ELF-1 (cell line): ENCODE measurements at places on chromosomes 6 and 20.

GRCh38 chr6:21772477-21772876 is 178.9 kb downstream of the SOX4 start:
- no peak for DNase-seq

DNA sequence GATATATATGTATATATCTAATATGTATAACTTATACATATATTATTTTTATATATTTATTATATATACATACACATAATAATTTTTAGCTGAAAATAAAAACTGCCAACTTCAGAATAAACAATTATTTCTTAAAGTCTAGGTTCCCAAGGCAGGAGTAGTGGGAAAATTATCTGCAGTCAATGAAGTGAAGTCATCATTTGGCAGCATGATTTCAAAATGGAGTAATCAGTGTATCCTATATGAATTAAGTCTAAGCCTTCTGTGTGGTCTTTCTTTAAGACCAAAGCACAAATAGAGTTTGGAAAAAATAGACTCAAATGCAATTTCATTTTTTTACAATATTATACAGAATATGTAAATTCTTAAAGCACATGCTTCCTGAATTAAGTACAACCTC is 251.0 kb downstream of the SAMD5 start:
- no peak for DNase-seq

GRCh38 chr20:58905236-58905635 is 52.7 kb downstream of the GNAS start:
- DNase-seq: no peak

- peak; percentile 27 for DNase-seq
These were observed 45.5 kb upstream of the SUPT3H start for GRCh38 chr6:45423111-45423823.

DNA sequence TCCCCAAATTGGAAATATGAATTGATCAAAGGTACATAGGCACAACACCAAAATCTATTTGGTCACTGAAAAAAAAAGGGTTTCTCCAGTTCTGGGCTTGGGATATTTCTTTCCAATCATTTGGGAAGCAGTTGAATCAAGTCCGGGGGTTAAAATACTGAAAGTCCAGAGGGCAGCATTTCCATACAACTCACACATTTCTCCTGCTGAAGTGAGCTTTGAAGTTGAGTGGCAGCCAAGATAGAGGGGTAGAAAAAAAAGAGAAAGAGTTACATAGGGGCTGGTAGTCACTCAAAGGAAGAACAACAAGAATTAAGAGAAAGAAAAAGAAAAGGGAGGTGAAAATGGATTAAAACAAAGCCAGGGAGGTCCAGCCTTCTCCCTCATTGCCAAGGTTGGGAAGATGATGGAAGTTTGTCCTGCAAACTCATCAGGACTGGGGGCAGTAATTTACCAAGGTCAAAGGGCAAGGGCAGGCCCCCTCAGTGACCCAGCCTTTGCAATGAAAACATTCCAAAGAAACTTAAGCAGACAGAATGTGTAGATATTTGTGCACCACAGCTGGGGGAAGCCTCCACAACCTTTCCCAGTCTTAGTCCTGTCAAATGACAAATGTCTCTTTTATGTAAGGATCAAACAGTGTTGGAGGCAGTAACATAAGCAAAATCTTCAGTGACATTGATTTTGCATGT is 525.3 kb upstream of the JARID2 start:
- no peak for DNase-seq

DNA sequence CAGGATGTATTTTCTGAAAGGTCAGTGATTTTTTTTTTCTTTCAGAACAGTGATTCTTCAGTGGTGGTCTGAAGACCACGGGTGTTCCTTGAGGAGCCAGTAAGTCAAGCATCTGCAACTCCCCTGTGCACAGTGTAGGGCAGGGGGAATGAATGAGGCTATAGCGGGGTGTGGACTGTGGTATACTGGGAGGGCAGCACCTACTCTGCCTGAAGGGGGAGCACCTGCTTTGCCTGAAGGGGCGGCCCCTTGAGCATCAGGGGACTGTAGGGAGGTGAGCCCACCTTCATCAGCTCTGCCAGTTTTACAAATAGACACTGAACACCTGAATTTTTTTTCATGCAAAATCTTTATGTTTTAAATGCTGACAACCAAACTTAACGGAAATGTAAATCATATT is 77.5 kb upstream of the RIPOR2 start:
- DNase-seq: no peak

GRCh38 chr20:63732118-63733095 is 4.1 kb upstream of the LIME1 start:
- DNase-seq: no peak

DNA sequence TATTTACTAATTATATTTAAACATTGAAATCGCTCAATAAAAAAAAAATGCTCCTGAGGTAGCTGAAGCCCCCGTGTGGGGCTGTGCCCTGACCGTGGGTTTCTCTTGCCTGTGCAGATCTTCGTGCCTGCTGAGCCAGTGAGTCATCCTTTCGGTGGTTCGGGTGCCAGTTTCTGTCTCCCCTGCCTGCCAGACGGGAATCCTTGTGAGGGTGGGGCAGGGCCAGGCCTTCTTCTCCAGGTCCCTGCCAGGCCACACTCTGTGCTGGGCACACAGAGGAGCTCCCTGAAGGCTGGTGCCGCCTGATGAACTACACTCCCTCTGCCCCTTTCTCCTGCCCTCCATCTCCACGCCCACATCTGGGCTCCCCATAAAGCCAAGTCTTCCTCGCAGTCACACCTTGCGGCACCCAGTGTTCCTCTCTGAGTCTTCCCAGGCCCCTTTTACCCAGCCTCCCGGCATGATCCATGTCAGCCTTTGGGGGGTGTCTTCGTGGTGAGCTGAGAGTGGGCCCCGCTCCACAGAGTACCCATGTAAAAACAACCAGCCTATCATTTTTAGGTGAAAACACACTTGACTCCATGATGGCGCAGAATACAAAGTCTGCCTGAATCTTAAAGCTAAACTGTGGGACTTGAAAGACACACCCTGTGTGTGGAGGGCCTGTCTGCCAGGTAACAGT is 19.3 kb downstream of the FGD2 start:
- no peak for DNase-seq

DNA sequence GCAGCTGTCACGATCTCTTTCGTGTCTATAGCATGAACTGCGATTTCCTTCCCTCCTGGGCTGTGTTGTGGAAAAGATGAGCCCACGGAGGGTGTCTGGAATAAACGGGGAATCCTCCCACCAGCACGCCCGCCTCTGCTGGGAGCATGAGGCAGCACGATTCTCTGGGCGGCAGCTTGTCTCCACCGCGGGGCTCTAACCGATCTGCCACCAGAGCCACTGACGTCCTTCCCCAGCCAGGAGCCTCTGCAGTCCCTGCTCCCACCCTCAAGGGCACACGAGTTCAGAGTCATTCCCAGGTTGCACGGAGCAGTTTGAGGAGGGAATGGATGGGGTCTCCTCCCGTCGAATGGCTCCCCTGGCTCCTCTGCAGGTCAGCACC is 197.6 kb downstream of the DLL1 start:
- DNase-seq: no peak

GRCh38 chr6:34491091-34491430 is 25.2 kb downstream of the PACSIN1 start:
- no peak for DNase-seq

DNA sequence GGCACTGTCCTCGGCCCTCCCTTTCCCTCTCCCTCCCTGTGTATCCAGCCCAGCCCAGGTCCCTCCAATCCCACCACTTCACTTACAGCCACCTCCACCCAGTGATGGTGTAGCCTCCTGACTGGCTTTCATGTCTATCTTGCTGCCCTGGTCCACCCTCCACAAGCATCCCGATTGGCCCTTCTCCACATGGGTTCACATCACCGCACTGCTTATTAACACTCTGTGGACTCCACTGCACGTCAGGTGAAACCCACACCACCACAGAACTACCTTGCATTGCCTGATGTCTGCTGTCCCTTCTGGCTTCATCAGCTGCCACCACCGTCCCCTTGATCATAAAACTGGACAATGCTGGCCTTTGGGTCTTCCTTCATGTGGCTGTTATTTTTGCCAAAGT is 220.4 kb upstream of the ARID1B start:
- no peak for DNase-seq

- DNase-seq: no peak
These were observed 664 bp upstream of the ACTR5 start for GRCh38 chr20:38747495-38748096.

- no peak for DNase-seq
These were observed 84.6 kb upstream of the PROKR2 start for GRCh38 chr20:5401277-5401875.

DNA sequence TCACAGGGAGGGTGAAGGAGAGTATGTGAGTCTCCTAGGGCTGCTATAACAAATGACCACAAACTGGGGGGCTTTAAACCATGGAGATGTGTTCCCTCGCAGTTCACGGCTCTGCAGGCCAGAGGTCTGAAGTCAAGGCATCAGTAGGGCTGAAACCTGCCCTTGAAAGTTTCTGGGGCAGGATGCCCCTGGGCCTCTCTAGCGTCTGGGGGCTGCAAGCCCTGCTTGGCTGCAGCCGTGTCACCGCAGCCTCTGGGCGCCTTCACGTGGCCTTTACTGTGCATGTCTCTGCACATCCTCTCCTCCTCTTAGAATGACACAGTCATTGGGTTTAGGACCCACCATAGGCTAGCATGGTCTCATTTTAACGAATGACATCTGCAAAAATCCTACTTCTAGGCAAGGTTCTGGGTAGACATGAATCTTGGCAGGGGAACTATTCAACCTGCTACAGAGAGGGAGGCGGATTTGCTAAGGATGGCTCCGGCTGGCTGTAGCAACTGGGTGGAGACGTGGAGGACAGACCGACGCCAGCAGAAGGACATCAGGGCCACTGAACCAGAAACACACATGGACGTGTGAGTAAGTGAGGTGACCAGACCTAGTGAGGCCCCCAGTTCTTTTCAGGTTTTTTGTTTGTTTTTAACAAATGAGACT is 58.6 kb downstream of the PHACTR3 start:
- DNase-seq: no peak

- no peak for DNase-seq
These were observed 71.2 kb downstream of the ASXL1 start for GRCh38 chr20:32429343-32429742.

- DNase-seq: no peak
These were observed 13.3 kb upstream of the ENPP5 start for GRCh38 chr6:46184114-46184513.

DNA sequence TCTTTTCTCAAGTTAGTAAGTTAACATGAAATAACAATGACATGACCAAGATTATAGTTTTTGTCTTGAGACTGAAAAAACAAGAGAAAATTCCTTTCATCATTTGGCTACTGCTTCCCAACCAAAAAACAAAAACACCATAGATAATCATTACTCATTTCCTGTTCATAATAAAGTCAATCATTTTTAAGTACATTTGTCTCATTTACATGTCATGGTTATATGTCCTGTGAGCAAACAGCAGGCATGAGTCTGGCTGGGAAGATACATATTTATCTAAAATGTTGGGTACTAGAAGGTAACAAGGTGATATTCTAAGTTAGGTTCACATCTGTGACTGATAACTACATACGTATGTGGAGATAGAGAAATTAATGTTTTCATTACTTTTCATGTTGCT is 180.5 kb downstream of the ISM1 start:
- DNase-seq: no peak

- peak; percentile 71 for DNase-seq
These were observed 19.8 kb downstream of the GMPR start for GRCh38 chr6:16257999-16258708.

GRCh38 chr6:152993847-152994246 is 8.7 kb downstream of the MTRF1L start:
- no peak for DNase-seq

DNA sequence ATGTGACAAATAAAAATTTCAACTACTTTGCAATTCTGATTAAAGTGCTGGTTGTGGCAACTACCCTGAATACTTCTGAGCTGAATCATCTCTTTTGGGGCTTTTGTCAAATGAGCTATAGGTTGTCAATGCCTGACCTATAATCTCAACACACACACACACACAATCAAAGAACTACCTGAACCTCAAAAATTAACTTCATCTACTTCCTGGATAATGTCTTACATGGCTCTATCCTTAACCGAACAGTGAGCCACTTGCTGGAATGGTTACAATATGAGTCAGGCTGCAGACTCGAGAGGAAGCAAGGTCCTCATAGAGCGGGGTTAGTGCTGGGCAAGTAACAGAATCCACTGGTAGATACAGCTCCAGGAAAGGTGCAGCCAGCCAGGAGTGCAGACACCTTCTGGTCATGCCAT is 70.6 kb upstream of the DST start:
- DNase-seq: peak; percentile 18
